ENCODE measurements at places on chromosomes 5 and 9.

GRCh38 chr9:108257382-108257781, 598.4 kb downstream of the ACTL7B start:
- DNase-seq, result no peak

- DNase-seq, result no peak
These were observed 149.7 kb downstream of the ENC1 start for GRCh38 chr5:74490814-74491213.

DNA sequence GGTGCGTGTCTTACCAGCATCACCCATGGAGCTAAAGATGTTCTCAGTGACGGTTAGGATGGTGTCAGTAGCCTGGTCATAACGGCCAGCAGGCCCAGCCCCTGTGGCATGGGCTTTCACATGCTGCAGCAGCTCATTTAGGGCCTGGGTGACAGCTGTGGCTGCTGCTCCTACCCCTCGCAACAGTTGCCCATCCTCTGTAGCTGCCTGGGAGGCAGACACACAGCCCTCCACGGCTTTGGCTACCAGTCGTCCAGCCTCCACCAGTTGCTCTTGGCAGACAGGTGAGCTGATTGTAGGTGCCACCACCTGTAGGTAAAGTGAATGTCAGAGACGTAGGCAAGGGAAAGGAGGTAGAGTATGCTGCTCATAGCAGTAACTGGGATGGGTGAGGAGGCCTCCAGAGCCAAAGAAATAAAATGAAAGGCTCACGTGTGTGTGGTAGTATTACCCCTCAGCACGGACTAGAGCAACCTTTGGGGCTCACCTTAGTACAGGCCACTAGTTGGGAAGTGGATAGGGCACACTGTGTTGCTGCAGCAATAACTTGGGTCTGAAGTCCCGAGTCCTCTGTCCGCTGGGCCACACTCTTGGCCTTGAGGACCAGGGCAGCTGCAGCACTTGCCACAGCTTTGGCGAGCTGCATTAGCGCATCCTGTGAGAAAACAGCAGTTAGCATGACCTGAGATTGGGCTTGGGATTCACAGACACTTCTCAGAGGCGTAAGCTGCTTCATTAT, 14.7 kb downstream of the TLN1 start:
- no peak for DNase-seq

DNA sequence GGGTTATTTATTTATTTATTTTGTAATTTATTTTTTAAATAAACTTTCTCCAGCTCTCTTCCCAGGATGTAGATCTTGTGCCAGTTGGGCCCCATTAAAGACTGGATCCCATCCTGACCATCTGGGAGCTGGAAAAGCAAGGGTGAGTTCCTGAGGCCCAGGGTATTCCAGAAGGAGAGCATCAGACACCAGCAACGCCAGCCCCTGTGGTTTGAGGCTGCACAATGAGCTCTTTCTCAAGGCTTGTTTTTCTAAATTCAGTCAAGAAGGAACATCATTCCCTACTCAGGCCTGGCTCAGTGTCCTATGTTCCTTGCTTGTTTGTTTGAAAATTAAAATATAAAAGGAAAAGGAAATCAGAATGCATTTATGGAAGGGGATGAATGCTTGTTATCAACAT, 313.3 kb downstream of the EBF1 start:
- no peak for DNase-seq

DNA sequence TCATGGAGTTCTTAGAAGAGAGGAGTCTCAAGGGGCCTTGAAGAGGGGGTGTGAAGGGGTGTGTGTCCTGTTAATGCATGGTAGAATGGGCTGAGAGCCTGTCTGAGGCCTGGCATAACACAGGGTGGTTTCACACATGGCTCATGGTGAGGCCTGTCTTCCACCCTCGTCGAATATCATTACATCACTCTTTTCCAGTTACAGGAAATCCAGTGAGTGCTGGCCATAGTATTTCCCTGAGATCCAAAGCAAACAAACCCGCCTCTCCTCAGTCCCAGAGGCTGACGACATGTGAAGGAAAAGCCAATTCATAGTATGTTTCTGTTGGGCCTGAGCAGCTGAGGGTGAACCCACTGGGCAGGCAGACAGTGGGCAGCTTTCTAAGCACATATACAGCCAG, 159.4 kb upstream of the NR3C1 start:
- DNase-seq, result no peak

GRCh38 chr9:89353989-89354388, 35.7 kb downstream of the SECISBP2 start:
- DNase-seq, result no peak

DNA sequence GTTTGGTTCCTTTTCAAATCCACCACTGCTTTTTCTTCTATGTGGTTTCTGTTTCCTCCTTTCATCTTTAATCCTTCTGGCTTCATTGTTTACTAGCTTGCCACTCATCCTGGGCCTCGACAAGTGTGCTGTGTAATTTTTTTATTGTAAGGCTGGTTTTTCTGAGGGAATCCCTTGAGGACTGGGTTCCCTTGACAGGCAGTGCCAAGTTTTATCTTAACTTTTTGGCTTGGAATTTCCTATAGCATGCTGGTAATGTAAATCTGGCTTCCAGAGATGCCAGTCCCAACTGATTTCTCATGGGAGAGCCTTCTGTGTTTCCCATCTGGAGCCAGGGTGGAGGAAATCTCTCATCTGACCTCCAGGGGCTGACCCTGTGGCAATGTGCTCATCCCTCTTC, 184.7 kb downstream of the ROR2 start:
- no peak for DNase-seq

DNA sequence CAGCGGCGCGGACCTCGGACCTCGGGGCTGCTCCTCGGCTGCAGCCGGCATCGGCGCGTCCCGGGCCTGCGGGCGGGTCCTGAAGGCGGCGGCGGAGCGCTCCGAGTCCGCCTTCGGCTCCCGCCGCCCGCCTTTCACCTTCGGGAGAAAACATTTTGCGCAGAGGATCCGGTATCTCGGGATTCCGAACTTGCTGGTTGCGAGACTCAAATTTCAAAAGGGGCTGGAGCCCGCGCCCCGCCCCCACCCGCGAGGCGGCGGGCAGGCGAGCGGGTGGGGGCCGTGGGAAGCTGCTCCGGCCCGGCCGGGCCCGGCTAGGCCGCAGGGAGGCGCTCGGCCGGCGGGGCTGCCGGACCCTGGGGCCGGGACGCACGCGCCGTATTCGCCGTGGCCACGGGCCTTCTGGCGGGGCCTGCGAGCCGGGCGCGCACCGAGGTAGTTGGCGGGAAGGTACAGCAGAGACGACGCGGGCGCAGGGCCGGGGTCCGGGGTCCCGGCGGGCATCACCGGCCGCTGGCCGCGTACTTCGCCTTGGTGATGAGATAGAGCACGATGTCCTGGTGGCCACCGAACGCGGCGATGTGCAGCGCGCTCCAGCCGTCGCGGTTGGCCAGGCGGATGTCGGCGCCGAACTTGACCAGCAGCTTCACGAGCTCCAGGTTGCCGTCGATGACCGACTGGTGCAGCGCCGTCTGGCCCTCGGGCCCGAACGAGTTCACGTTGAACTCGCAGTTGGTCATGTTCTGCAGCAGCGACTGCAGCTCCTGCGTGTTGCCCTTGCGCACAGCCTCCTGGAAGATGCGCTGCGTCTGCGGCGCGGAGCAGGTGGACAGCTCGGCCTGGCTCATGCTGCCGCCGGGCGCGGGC, 757 bp downstream of the NRARP start:
- DNase-seq, result no peak
